ENCODE measurements at places on chromosomes 2 and 18. TPM values are rescaled to one million over a fixed set of nuclear protein-coding genes. Genes with fewer than 3 reads are reported as not detected.

GPR75 gene
- 1.0 TPM for total RNA-seq

- peaks cover 21% of the 10 kb centered on the region for H3K4me1 ChIP-seq
- no peak overlapping the region for H3K4me3 ChIP-seq
- H3K36me3 ChIP-seq: no peaks in the 10 kb centered on the region
- no peak for DNase-seq
- no peaks in the 10 kb centered on the region for H3K27me3 ChIP-seq
Observed at GRCh38 chr2:48207851-48208250, 301.6 kb upstream of the FBXO11 start.

DNA sequence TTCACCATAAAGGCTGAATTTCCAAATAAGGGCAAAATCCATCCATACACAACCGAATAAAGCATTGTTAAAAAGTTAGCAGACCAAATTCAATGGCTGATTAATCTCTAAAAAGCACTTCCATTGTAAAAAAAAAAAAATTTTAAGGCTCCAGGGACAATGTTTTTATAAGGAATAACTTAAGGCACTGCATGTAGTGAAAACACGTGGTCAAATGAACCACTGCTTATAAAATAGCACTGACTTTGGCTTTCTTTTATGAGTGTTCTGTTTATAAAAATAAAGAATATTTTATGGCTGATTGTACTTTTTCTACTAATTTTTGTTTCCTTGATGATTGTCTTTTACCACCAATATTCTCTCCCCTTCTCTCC is 409.3 kb upstream of the KCNH7 start:
- H3K27me3 ChIP-seq: no peaks in the 10 kb centered on the region
- H3K4me1 ChIP-seq: no peaks in the 10 kb centered on the region
- no peak overlapping the region for H3K27ac ChIP-seq
- no peaks in the 10 kb centered on the region for H3K36me3 ChIP-seq
- no peak overlapping the region for H3K4me3 ChIP-seq

MAP4K3 gene
- 14.6 TPM for total RNA-seq

TTC21B gene
- 24.9 TPM for total RNA-seq

- no peak overlapping the region for H3K27ac ChIP-seq
- H3K4me3 ChIP-seq: no peak overlapping the region
- H3K36me3 ChIP-seq: no peaks in the 10 kb centered on the region
- no peak for DNase-seq
Observed at GRCh38 chr2:241187101-241187917, 1.2 kb upstream of the ANO7 start.
